ENCODE measurements at places on chromosomes 2 and 18. TPM values are rescaled to one million over a fixed set of nuclear protein-coding genes. Genes with fewer than 3 reads are reported as not detected.

LOXHD1 gene
- not detected for total RNA-seq

BABAM2 gene
- 16.3 TPM for total RNA-seq

EMILIN2 gene
- 11.0 TPM for total RNA-seq

CNRIP1 gene
- 16.9 TPM for total RNA-seq

SKOR2 gene
- total RNA-seq, result not detected

PSMA8 gene
- under 0.01 TPM for total RNA-seq

PTH2R gene
- not detected for total RNA-seq

M1AP gene
- under 0.01 TPM for total RNA-seq

DNAH6 gene
- total RNA-seq, result under 0.01 TPM

GORASP2 gene
- total RNA-seq, result 33.5 TPM

NABP1 gene
- 79.5 TPM for total RNA-seq

SERPINB3 gene
- not detected for total RNA-seq

FOXI3 gene
- not detected for total RNA-seq

MAB21L4 gene
- total RNA-seq, result not detected

CD8A gene
- not detected for total RNA-seq
